NCI-H2171 treated with DMSO at 0.1 percent for 48 hours (cell line): ENCODE measurements at places on chromosomes 2 and 18.
A peak's percentile ranks its signal among the peaks of the same experiment; 100 is the strongest.

DNA sequence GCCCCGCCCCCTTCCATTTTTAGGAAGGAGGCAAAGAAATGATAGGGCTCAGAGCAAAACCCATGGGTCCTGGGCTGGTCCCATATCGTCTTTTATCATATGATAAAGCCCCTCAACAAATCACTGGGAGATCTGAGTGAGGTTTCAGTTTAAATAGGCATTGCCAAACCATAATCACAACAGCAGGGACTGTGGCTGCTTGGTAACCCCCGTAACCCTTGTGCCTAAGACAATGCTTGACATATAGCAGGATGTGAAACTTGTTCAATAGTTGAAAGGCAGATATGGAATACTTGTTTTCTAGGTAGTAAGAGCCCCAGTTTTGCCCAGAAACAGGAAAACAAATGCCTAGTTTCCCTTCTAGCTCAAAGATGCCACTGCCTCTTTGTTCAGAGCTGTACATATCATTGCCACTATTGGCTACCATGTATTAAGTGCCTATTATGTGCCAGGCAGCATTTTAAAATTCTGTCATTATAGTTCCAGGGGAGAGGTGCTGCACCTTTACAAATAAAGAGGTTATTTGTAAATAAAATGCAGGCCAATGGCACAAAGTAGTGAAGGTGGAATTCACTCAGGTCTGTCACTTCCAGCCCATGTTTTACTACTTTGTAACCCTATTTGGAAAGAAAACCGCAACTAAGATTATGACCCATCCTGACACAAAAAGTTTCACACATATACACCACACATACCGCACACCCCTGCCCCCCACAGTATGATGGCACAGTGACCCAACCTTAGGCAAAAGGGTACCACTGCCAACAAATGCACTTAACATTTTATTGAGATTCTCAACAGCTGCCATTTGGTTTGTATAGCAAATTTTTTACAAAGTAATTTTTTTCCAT is 14.2 kb downstream of the NAGK start:
- DNase-seq = no peak

DNA sequence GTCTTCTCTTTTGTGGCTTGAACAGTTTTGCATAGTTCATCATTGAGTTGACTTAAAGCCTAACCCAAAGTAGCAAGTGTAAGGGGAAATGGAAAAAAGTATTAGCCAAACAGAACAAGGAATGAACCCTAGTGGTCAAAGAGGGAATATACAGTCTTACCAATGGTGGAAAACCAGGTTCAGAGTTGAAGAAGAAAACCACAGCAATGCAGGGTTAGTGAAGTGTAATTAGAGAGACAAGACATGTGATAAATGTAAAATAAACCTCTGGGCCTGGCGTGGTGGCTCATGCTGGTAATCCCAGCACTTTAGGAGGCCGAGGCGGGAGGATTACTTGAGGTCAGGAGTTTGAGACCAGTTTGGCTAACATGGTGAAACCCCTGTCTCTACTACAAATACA is 2.4 kb downstream of the TTN start:
- DNase-seq = peak; percentile 6

DNA sequence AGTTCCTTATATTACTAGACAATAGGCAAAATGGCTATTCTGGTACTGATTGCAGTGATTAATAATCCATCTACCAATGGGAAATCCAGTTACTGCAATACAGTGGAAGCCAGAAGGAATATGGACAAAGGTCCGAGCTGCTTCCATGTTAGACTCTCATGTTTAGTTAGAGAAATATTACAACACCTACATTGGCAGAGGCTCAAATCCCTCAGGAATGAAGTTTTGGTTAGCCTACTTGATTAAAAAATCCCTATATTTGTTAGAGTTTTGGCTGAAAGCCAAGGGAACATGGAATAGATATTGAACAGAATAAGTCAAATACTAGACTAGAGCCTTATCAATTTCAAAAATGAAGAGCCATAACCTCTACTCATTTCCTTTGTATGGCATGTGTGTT is 48.5 kb downstream of the ARL6IP6 start:
- DNase-seq = no peak

- DNase-seq = no peak
Observed at GRCh38 chr2:64085936-64086335, 58.3 kb downstream of the PELI1 start.

DNA sequence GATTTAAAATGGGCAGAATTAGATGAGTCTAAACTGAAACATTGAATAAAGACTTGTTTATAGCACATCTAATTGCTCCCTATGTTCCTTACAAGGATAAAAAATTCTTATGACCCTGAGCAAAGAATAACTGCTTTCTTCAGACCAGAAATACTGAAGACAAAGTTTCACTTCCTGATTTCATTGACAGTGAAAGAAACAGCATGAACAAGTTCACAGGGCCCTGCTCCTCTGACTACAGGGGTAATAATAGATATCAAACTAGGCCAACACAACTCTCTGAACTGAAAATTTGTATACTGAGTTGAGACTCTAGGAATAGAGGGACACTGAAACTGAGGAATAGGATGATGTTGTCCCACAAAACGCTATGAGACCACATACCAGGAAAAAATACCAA is 1383.3 kb upstream of the CDH2 start:
- no peak for DNase-seq

DNA sequence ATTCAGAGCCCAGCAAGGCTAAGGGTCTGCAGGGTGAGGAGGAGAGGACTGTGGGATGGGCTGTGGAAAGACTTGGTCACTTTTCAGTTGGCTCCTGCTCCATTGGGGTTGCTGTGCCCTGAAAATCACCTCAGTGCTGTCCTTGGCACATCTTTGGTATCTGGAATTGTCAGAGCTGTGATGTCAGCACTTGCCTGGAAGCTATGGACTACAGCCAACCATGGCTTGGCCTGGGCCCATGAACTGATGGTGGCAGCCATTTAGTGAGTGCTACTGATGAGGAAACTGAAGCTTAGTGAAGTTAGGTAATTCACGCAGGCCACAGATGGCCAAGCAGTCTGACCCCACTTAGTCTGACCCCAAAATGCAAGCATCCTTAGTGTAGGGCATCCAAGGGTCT is 121.8 kb upstream of the SERPINE2 start:
- no peak for DNase-seq

DNA sequence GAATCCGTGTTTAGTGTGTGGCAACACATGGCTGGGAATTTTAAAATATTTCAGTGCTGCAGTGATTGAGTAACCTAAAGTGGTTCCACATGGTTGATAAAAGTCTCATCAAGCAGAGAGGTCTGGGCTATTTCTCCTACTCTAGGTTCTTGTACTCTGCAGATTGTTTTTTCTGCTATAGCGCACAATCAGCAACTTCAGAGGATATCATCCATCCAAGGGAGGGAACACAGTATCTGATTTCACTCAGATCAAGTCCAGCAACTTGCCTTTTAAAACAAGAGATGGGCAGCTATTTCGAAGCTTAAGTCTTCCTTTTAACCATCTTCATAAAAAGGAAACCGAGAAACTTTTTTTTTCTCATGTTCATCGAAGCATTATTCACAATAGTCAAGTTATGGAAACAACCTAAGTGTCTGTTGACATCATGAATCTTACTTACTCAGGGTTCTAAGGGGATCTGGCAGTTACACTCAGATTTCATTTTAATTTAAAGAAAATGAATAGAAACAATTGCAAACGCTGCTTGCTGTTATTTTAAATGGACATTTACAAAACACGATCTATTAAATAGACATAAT is 172.7 kb upstream of the TRIB2 start:
- DNase-seq = peak; percentile 48

- DNase-seq = no peak
Observed at GRCh38 chr2:55992455-55992854, 68.9 kb upstream of the EFEMP1 start.

GRCh38 chr2:235594041-235594440 is 100.2 kb downstream of the AGAP1 start:
- DNase-seq = peak; percentile 87

GRCh38 chr2:11811036-11811654 is 64.7 kb downstream of the LPIN1 start:
- no peak for DNase-seq

DNA sequence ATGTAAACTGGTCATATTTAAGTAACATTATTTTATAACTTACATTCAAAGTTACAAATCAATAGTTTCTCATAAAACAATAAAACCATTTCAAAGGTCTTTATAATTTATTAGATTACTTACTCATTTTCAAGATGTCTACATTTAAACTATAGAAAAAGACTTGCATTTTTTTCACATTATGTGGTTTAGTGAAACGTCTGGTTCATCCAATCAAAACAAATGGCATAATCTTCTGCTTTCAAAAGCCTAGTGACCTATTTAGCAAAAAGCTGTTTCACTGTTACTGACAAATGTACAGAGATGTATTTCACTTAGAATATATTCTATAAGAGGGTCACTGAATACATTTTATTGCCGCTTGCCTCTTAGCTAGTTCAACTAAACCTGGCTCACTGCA is 49.3 kb upstream of the MCM6 start:
- no peak for DNase-seq

DNA sequence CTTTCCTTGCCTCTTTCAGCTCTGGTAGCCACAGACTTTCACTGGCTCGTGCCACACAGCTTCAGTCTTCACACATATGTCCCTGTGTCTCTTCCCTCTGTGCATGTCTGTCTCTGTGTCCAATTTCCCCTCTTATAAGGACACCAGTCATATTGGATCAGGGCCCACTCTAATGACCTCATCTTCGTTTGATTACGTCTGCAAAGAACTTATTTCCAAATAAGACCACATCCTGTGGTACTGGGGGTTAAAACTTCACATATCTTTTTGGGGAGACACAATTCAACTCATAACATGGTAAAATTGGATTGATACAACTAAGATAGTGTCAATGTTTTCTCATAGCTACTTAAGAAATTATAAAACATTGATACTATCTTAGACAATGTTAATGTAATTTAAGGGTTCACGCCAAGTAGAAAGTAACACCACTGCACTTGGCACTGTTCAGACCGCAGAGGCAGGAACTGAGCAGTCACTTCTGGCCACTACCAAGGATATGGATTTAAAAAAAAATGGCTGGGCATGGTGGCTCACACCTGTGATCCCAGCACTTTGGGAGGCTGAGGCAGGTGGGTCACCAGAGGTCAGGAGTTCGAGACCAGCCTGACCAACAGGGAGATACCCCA is 119.6 kb upstream of the EPAS1 start:
- no peak for DNase-seq

GRCh38 chr2:88032070-88032702 is 15.8 kb upstream of the RNU2-63P start:
- no peak for DNase-seq

DNA sequence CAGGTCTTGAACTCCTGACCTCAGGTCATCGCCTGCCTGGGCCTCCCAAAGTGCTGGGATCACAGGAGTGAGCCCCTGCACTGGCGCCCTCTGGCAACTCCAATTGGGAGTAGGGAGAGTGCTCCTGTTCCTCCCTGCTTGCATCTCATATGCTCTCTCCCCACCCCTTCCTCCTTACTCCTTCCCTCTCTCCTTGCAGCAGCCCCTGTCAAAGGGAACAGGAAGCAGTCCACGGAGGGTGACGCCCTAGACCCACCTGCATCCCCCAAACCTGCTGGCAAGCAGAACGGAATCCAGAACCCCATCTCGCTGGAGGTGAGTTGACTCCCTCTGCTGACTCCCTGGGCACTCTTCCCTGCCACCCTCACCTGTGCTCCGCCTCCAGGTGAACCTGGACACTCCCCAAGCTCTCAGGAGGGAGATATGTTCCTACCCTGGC is 10.7 kb downstream of the ARID5A start:
- DNase-seq = no peak

GRCh38 chr2:20590704-20591515 is 60.0 kb downstream of the HS1BP3 start:
- DNase-seq = peak; percentile 73

DNA sequence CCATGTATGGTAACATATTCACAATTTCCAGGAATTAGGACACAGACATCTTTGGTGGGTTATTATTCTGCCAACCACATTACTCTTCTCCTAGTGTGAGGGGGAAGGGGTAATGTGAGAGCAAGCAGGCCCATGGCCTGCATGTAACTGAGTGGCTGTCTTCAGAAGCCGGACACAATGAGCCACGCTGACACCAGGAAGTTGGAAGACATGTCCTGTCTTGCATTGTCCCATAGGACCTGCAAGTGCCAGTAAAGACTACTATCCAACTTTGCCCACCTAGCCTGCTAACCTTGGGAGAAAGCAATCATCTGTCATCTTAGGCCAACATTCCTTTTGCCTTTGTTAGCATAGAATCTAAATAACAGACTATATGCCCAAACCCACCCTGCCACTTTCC is 86.2 kb upstream of the SH3BP4 start:
- DNase-seq = no peak

- no peak for DNase-seq
Observed at GRCh38 chr2:102518170-102518569, 45.1 kb downstream of the SLC9A4 start.

- DNase-seq = no peak
Observed at GRCh38 chr2:108409768-108410167, 32.0 kb downstream of the SULT1C4 start.

DNA sequence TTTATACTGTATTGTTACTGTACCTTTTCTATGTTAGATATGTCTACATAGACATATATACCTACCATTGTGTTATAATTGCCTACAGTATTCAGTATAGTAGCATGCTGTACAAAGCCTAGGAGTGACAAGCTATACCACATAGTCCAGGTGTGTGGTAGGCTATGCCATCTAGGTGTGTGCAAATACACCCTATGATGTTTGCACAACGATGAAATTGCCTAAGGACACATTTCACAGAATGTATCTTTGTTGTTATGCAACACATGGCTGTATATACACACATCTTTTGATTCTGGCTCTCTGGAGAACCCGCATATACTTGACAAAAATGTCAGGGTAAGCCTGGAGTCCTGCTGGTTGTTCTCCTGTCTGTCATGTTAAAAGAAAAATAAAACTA is 85.1 kb downstream of the BCL2L11 start:
- no peak for DNase-seq

DNA sequence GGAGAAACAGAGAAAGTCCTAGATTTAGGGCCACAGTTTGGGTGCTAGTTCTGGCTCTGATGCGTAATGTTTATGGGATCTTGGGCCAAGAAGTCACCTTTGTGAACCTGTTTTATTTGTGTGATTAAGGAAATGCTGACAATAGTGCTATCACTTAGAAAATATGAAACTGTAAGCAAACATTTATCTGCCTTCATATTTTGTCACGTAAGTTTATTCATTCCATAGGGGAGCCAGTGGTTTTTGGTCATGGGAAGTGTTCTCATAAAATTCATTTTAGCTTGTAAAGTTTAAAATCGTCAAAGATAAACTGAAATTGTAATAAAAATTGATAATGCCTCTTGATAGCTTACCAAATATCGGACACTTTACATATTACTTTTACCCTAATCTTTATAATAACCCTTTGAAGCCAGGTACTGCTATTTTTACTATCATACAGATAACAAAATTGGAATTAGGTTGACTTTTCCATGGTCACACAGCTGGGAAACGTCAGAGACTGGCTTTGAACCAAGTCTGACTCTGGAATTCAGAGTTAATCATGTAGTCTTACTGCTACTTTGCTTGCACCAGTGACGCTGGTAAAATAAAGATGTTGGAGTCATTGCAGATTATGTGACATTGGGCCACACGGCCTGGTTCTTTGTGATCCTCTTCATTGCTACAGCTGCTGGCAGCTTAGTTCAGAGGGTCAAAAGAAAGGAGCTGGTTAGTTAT is 99.7 kb downstream of the ICA1L start:
- DNase-seq = no peak
